AG04450 (cell line): ENCODE measurements at places on chromosomes 11 and 22. TPM values are rescaled to one million over a fixed set of nuclear protein-coding genes. Genes with fewer than 3 reads are reported as not detected.

ACTN3 gene
- polyA plus RNA-seq, result 0.11 TPM in 2 replicates

LRRC74B gene
- not detected in 2 replicates for polyA plus RNA-seq

DEAF1 gene
- polyA plus RNA-seq, result 13.0 and 19.6 TPM in 2 replicates

MICALL1 gene
- polyA plus RNA-seq, result 12.1 and 12.9 TPM in 2 replicates

- no peak for DNase-seq
These were observed 52.3 kb downstream of the SLC22A12 start for GRCh38 chr11:64643256-64643881.

- no peak for DNase-seq
These were observed 1.2 kb upstream of the TIRAP start for GRCh38 chr11:126281666-126282175.

RAB36 gene
- 2.6 and 3.5 TPM in 2 replicates for polyA plus RNA-seq

DNA sequence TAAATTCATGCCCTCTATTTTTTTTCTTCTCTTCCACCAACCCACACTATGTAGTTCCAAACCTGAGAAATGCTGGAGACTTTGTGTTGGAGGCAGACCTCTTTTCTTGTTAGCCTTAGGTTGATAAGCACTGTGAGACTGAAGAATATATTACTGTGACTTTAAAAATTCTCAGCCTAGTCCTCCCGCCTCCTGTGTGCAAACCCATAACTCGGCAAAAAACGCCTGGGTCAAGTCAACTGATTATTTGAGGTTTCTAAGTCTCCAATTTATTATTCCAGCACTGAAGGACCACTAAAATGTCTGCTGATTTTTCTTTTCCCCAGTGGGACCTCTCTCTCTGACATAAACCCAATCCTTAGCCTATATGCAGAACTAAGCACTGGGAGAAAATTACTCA, 1946.0 kb upstream of the RAG2 start:
- no peak for DNase-seq

GRCh38 chr11:42524534-42525227, 787.1 kb upstream of the API5 start:
- DNase-seq, result no peak

DNA sequence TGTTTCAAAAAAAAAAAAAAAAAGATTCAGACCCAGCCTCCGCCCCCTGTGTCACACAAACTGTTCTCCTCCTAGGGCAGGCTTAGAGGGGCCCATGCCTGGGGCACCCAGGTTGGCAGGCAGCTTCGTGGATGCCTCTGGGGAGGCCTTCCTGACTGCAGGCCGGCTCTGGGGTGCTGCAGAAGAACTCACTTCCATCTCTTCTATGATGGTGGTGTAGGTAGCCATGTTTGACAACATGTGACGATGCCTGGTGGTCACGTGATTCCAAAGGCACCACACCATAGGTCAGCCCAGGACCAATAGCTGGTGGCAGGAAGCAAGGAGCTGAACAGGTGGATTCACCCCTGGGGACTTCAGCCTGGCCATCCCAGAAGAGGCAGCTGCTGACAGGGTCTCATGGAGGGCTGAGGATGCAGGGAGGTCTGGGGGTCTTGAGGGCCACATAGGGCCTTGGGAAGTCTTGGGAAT, 24.1 kb upstream of the CELSR1 start:
- DNase-seq, result no peak

GRCh38 chr11:133552938-133553337, 20.6 kb upstream of the OPCML start:
- DNase-seq, result no peak

- DNase-seq, result no peak
These were observed 65.1 kb downstream of the SCUBE1 start for GRCh38 chr22:43277987-43278601.

DNA sequence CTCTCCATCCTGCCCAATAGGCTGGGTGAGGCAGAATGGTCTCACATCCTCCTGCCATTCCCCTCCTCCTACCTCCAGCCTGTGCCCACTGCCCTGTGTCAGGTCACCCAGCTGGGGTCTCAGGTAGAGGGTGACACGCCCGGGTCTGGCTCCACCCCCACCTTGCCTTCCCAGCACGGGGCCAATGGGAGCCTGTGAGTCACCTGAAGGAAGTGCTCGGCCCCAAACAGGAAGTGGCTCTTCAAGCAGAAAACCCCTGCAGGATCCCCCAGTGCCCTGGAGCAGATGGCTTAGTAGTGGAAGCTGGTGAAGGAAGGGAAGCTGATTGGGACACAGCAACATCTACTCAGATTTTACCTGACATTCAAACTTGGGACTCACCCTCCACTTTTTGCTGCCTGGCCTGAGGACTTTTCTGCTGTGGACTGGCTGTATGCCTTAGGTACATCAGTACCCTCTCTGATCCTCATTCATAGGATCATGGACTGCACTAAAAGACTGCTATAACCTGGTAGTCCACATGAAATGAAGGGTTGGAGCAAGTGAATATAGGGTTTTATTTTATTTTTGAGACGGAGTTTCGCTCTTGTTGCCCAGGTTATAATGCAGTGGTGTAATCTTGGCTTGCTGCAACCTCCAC, 33.4 kb downstream of the GDPD5 start:
- DNase-seq, result no peak

- no peak for DNase-seq
These were observed 326.9 kb downstream of the CTTN start for GRCh38 chr11:70725278-70725677.

GRCh38 chr11:1102996-1103395, 28.3 kb downstream of the MUC2 start:
- no peak for DNase-seq

GRCh38 chr11:111659201-111660115, 57.2 kb downstream of the SIK2 start:
- DNase-seq, result no peak
